ENCODE measurements at places on chromosomes 16 and 17.

- no peak for DNase-seq
Observed at GRCh38 chr17:68035131-68035522, 408 bp upstream of the KPNA2 start.

DNA sequence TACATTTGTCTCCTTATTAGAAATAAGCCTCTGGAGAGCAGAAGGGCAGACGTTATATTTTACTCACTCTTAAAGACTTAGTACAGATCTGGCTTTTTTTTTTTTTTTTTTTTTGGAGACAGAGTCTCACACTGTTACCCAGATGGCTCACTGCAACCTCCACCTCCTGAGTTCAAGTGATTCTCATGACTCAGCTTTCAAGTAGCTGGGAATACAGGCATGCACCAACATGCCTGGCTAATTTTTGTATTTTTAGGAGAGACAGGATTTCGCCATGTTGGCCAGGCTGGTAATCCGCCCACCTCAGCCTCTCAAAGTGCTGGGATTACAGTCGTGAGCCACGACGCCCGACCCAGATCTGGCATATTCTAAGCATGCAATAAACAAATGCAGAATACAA lies 36.4 kb upstream of the TMEM97 start:
- DNase-seq, result peak; percentile 74

DNA sequence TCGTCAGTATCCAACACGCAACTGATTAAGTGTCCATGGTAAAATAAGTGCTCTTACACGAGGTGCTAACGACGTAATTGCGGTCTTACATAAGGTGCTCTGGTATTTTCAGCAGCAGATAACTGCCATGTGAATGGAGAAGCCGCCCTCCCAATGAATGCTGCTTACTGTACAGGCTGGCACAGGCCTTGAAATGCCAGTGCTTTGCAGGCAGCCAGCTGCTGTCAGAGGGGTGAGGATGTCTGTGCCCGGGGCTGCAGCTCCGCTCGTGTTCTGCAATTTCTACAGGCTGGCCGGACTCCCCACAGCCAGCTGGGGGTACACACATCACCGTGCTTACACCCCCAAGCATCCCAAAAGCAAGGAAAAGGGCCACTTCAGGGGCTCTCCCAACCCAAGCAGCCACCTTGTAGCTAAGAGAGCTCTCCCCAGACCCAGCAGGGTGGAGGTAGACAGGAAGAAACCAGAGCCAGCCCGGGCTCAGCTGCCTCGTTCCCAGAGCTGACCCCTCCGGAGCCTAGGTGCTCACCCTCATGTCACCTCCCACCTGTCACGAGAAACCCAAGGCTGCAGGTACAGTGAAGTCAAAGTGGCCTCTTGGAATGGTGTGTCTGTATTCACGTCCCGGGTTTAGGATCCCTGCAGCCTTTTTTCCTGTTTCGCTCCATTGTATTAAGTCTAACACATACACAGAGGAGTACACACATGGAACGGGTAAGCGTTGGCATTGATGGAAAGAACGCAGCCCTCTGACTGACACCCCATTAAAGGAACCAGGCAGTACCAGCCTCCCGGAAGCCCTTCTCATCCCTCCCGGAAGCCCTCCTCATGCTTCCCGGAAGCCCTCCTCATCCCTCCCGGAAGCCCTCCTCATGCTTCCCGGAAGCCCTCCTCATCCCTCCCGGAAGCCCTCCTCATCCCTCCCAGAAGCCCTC lies 27.2 kb upstream of the RPH3AL start:
- DNase-seq, result no peak

GRCh38 chr16:5330058-5330457 lies 232.5 kb upstream of the EEF2KMT start:
- no peak for DNase-seq

- no peak for DNase-seq
Observed at GRCh38 chr17:36066365-36066985, 2.4 kb downstream of the CCL18 start.

All from BJ (cell line).